Ovary (tissue), 10 donors: ENCODE measurements at places on chromosomes 12 and 14. TPM values are rescaled to one million over a fixed set of nuclear protein-coding genes. Genes with fewer than 3 reads are reported as not detected.

DNA sequence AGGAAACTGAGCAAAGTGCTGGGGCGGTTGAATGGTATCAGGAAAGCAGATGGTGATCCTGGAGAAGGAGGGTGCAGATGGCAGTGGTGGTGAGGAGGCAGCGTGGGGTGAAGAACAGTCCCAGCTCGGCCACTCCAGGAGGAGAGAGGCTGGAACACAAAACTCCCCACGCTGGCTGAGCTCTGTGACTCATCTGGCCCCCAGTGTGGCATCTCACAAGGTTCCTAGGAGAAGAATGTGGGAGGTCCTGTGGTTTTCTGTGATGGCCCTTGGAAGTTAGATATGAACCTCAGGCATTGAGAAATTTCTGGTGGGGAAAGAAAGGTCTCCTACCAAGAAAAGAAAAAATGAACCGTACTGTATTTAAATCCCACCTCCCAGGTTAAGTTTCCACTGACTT, 8.0 kb upstream of the NRXN3 start:
- DNase-seq, result no peak

DNA sequence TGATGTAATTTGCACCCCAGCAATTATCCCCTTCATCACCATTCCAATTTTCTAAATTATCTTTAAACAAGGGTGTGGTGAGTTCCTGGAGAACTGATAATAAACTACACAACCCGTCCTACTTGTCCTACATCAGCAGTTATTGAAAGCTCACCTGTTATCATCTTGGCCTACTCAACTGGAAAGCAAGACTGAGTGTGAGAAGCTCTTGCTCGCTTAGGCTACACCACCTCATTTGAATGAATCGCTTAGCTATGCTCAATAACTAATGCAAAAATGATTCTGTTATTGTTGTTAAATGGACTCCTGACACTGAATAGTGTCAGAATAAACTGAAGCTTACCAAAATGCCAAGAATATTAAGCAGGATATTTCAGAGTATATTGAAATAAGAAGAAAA, 115.4 kb upstream of the BTG1 start:
- no peak for DNase-seq

DNA sequence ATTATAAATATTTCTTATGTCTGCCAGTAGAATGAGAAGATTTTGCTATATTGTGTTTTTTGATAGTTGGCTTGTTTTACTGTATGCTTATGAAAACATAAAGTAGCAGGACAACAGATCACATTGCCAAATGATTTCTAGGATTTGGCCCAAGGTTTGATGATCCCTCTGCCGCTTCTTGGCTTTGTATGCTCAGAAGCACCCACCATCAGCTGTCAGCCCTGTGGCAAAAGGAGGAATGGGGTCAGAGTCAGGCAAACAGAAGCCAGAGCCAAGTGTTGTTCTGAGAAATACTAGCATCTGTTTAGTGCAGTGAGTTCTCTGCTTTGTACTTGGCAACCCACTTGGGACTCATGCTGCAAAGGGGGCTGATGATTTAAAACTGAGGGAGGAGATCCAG, 152.2 kb downstream of the PDE3A start:
- DNase-seq, result no peak

- DNase-seq, result no peak
These were observed 4.8 kb upstream of the AQP5 start for GRCh38 chr12:49956663-49957569.

DNA sequence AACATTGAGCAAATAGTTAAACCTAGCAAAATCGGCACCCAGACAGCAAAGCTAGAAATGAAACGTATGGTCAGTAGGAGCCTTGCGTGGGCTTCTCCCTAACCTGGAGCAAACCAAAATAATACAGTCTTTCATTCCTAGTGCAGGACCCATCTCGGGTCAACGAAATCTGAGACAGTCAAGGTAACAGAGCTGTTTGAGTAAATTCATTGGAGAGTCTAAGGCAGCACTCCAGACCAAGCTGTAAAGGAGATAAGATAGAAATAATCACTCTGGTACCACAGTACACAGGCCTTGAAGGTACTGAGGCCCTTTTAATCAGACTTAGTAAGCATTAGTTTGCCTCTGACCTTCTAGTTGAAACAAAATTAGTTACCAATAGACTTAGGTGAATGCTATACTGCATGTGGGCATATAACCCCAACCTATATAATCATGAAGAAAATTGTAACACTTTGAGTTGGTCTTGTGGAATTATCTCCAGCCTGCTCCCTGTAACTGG, 54.4 kb upstream of the BICD1 start:
- no peak for DNase-seq

DNA sequence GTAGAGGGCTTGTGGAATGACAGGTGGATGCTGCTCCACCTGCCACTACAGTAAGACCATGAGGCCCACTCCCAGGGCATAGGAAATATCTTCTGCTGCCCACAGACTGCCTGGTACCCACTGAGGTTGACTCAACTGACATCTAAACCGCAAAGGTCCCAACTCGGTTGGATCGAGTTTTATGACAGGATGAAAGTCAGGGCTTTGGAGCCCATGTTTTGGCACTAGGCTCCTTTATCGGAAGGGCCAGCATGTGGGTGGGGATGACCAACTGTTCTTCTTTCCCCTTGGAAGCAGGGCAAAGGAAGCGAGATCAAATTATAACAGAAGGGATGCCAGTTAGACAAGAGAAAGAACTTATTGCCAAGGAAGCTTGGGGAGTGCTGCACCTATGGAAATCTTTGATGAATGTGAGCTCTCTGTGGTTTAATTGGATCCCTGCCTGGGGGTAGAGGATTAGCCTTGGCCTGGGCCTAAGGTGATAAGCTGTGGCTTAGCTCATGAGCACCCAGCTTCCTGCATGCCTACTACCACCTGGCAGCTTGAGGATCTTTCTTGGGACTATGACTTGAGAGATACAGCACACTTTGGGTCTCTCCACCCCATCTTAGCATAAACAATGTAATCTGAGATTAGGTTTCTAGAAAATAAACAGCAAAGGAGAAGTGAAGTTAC, 121.8 kb downstream of the KCNA5 start:
- DNase-seq, result no peak

DNA sequence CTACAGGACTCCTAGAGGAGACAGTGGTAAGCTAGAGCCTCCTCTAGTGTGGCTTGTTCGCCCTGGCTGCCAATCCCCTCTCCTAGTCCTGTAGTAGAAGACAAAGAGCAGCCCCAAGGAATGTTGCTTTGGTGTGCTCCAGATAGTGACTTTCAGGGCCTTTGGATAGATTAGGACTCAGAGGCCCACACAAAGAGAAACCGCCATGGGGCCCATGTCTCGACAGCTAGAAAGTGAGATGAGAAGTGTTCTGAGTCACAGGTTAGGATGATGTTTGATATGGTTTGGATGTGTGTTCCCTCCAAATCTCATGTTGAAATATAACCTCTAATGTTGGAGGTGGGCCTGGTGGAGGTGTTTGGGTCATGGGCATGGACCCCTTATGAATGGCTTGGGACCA, 51.8 kb upstream of the JDP2 start:
- DNase-seq, result no peak

DNA sequence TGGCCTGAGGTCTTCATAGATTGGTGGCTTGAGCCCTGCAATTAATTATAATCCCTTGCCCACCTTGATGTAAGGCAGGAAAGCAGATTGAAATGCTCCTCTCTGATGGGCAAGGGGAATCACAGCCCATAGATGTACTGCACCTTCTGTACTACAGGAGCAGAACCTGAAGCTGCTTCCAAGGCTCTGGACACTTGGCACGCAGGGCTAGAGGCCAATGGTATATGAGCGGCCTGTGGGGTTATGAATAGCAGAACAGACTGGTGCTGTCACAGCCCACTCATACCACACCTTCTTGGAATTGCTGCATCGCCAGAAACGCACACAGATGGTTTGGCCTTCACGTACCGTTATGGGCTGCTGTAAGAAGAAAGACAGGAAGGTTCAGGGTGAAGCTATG, 1.7 kb upstream of the RBM23 start:
- DNase-seq, result no peak

GRCh38 chr12:51395283-51396230, 4.4 kb upstream of the GALNT6 start:
- no peak for DNase-seq

GRCh38 chr14:96252323-96252998, 3.5 kb upstream of the BDKRB1 start:
- no peak for DNase-seq

DNA sequence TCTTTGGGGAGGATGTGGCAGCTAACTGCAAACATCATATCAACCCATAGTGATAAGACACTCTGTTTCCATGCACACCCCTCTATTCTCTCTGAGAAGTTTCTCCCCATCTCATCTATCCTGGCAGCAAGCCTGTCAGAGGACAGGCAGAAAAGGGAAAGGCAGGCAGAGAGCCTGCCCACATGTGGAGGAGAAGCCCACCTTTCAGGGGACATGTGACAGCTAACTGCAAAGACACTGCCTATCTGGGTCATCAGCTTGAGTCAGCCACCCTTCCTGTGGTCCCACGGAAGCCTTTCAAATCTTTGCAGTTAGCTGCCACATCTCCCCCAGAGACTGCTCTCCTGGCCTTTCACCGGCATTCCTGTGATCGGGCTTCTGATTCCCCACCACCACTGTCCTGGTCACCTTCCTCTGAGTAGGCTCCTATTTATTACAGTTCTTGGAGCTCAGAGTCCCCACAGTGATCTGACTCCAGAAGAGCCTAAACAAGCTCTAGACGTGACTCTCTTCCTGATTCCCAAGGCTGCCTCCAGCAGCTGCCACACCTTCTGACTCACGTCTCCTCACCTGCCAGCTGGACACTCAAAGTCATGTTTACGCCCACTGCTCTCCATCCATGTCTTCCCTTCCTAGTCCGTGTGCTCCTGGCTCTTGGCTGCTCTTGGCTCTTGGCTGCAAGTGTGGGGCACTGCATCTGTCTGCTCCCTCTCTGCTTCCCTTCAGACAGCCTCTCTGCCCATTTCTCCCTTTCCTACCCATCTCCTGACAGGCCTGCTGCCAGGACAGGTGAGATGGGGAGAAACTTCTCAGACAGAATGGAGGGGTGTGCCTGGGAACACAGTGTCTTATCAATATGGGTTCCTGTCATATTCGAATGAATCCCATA, 7.5 kb upstream of the KRT1 start:
- DNase-seq, result no peak

- DNase-seq, result no peak
These were observed at the start of gene PRR4 for GRCh38 chr12:10849425-10849878. TSS of gene PRR4 (minus strand) at chr12:10849475. CDS start at chr12:10849437, 38 bp downstream.

DNA sequence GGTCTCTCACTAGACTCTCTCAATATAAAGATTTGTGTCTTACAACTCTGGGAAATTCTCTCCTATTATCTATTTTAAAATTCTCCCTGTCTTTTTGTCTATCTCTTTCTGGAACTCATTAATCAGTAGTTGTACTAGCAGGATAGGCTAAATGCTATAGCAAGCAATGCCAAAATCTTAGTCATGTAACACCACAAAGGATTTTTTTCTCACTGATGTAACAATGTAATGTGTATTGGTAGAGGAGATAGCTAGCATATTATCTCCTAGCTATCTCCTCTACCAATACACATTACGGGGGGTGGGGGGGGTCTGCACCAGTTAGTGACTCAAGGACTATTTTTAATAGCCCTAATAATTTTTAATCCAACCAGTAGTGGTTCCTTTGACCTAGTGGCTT, 225.4 kb downstream of the KLHL28 start:
- DNase-seq, result no peak

GRCh38 chr14:83163016-83163415, 1629.4 kb upstream of the SEL1L start:
- DNase-seq, result no peak

DNA sequence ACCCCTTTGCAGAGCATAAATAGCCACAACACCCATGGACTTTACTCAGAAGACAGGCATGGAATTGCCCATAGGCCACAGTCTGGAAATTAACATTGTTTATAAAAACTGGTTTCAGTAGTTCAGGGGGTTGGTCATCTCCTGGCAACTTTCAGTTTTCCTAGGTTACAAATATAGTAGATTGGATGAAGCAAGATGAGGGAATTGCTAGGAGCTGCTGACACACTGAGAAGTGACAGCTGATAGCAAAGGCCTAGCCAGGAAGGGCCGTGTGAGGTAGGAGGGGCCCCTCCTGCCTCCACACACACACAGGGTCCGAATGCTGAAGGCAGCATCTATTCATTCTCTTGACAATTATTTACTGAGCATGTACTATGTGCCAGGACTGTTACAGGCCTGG, 8.3 kb downstream of the GALNT16 start:
- DNase-seq, result no peak

GRCh38 chr14:50812180-50812579, 18.8 kb downstream of the NIN start:
- no peak for DNase-seq

DNA sequence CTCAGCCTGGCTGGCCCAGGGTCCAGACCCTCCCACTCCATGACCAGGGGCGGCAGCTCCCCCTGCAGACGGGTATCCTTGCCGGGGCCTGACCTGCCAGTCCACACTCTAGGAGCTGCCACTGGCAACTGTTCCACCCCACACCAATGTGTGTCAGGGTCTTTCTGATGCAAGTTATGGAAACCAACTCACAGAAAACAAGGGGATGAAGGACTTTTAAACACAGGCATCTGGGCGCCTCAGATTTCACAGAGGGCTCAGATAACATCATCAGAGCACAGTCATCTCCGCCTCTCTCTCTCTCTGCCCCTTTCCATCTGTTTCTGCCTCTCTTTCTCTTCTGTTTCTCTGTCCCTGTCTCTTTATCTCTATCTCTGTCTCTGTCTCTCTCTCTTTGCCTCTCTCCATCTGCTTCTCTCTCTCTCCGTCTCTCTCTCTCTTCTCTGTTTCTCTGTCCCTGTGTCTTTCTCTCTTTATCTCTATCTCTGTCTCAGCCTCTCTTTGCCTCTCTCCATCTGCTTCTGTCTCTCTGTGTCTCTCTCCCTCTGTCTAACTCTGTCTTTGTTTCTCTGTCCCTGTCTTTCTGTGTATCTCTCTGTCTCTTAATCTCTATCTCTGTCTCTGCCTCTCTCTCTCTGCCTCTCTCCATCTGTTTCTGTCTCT, 67.4 kb upstream of the FBRSL1 start:
- no peak for DNase-seq

DNA sequence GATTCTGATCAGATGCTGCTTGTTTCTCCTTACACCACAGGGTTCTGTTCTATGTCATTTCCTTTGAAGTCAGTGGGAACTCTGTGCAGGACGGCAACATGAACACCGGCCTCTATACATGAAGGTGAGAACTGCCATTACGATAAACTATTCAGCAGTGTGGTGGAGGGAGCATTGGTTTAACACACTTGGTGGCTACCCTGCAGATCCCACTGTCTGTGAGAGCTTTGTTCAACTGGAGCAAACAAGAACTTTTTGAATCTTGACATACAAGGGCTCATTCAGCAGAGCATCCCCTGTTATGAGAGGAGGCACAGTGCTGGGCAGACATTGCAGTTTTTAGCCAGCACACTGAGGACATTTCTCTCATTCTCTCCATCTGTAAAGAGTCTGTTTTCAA, 10.7 kb upstream of the FRS2 start:
- DNase-seq, result no peak

The AVPR1A gene
- 1.1 TPM for total RNA-seq

The TMEM179 gene
- total RNA-seq, result not detected

The MYF5 gene
- total RNA-seq, result not detected

The ERH gene
- total RNA-seq, result 186 TPM

The DPPA3 gene
- total RNA-seq, result not detected

The BMAL2 gene
- 0.72 TPM for total RNA-seq

The PLA2G1B gene
- 2.0 TPM for total RNA-seq

The KRT4 gene
- 0.34 TPM for total RNA-seq
